K562 (cell line): ENCODE measurements at places on chromosomes 12 and 14.
A peak's percentile ranks its signal among the peaks of the same experiment; 100 is the strongest.

- no peak for DNase-seq
Measured at GRCh38 chr14:55749201-55749812, 169.3 kb downstream of the KTN1 start.

DNA sequence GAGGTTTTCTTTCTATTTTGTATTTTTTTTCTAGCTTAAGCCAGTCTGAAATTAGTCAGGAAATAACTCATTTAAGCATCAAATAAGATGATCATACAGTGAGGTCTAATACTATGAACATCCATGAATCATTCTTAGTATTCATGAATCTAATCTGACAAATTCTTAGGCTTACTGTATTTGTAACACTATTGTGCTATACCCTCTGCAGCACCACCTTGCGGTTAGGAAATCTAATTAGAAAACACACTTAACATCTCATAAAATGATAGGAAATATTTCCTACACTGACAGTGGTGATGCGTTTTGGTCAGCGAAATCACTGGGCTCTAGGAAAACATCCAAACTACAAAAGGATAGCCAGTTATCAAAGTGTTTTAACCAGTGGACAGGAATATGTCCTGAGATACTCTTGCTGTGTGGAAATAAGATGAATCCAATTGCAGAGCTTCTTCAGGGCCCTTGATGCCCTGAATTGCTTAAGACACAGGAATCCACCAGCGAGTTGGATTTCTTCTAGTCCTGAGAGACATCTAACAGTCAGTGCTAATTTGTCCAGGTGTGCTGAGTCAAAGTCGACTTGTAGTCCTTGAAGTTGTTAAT is 109.3 kb upstream of the MYF6 start:
- no peak for DNase-seq

GRCh38 chr14:101118746-101119591 is 215.4 kb upstream of the RTL1 start:
- no peak for DNase-seq

GRCh38 chr14:87461704-87462103 is 531.3 kb downstream of the GALC start:
- DNase-seq, result no peak

DNA sequence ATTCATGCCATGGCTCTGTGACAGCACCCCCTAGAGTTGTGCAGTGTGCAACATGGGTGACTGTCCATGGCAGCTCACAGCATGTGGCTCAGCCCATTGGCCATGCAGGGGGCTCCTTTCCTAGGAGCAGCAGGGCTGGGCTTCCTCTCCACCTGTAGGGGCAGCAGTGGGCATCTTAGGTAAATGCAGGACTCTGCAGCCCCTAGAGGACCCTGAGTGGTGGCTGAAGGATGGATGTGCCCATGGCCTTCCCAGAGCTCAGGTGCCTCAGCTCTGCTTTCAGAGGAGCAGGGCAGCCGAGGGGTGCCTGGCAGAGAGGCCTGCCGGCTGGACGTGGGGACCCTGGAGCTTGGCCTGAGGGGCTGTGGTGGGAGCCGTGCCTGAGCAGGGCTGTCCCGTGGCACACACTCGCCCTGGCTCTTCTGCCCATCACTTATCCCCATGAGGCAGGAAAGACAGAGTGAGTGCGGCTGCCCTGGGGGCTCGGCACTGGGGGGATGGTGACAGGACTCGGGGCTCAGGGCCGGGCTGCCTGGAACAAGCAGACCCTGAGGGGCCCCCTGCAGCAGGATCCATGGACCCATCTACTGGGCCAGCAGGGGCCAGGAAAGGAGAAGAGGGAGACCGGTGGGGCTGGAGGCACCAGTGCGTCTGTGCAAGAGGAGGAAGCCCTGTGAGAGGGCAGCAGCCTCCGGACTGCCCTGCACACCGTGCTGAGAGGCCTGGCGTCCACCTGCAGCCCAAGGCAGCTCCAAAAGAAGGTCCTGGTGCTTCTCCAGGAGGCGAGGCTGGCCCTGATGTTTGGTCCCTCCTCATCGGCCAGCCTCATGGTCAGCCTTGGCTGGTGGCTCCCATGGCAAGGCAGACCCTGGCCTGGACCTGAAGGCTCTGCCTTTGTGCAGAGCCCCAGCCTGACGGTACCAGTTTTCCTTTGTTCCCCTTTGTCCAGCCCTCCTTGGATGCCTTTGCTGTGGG is 7.6 kb downstream of the ADSS1 start:
- peak; percentile 44 for DNase-seq

- no peak for DNase-seq
Measured at GRCh38 chr12:27968972-27969623, 3.4 kb downstream of the PTHLH start.

GRCh38 chr14:98507264-98507663 is 764.7 kb downstream of the BCL11B start:
- no peak for DNase-seq

DNA sequence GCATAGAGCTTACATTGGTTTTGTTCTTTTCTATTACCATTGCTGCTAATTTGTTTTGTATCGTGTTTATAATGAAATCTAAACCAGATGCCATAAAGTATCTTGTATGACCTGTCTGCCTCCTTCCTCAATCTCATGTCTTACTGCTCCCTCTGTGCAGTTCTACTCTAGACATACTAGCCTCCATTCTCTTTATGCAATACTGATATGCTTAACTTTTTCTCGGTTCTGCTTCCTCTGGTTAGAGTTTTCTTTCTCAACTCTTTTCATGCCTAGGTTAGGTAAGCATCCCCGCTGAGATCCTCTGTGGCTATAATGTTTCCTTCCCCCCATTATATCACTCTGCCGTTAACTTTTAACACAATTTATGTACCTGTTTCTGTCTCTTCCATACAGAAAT is 852.3 kb downstream of the TRHDE start:
- DNase-seq, result no peak

GRCh38 chr14:71168564-71169427 is 261.5 kb downstream of the PCNX1 start:
- peak; percentile 21 for DNase-seq

DNA sequence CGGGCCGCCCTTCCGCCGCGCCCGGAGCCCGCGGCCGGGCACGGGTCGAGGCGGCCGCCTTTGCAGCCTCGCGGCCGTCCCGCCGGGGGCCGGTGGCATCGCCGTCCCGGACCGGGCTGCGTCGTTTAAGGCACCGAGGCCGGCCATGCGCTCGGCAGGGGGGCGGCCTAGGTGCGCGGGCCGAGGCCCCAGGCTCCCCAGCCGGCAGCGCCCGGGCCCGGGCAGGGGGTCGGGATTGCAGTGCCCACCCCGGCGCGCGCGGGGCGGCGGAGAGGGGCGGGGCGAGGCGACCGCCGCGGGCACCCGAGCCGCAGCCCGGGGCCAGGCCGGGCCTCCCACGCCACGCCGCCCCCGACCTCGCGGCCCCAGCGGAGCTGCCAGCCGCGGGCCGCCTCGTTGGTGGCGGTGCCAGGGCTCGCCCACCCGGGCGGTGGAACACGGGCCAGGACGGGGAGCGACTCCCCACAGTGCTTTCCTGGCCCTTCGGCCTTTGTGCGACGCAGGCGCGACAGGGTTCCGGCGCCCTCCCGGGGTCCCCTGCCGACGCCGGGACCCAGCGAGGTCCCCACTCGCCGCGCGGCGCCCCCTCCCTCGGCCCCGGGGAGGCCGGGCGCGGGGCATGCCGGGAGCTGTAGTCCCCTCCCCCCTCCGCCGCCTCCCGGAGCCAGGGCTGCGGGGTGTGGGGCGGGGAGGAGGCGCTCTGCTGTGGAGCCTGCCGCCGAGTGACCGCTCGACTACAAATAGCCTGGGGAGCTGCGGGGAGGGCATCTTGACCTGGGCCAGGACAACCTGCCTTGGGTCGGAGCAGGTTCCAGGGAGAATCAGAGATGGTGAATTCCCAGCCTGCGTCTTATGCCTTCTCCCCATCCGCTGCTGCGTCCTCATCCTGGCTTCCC is 769 bp downstream of the FKBP4 start:
- DNase-seq, result peak; percentile 87
